ENCODE measurements at places on chromosomes 3 and 15. TPM values are rescaled to one million over a fixed set of nuclear protein-coding genes. Genes with fewer than 3 reads are reported as not detected.

NR2E3 gene
- not detected for total RNA-seq

TLE3 gene
- 98.2 TPM for total RNA-seq

SERPINI2 gene
- not detected for total RNA-seq

LRRC31 gene
- not detected for total RNA-seq
